Kidney epithelial cell (primary cell): ENCODE measurements at places on chromosomes 13 and 19. TPM values are rescaled to one million over a fixed set of nuclear protein-coding genes. Genes with fewer than 3 reads are reported as not detected.

DNA sequence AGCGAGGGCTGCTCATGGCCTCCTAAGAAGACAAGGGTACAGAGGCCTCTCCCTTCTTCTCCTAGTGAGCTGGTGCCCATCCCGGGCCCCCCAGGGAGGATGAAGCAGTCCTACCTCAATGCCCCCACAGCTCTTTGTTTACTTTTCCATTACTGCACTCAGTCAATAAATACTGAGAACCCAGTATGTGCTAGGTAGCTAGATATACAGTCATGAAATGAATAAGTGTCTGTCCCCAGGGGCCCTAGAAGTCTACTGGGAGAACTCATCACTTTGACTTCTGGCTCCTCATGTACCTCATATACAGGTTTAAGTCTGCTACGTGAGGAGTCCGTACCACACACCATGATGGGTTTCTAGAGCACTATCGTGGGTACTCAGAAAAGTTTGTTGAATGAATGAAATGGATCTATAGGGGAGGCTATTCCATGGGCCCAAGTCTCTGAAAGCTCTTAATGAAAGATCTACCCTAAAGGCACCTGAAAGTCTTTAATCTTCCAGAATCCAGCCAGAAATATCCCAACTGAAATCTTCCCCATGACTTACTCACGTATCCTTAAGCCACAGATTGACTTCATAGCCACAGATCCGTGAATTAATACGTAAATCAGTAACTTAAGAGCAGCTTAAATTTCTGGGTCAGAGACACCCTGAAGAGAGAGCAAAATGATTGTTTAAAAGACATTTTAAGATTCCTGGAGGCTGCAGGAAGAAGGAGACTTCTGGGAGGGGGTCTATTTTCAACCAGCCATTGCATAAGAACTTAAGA is 51.6 kb upstream of the POMP start:
- peak; percentile 28 for DNase-seq

DNA sequence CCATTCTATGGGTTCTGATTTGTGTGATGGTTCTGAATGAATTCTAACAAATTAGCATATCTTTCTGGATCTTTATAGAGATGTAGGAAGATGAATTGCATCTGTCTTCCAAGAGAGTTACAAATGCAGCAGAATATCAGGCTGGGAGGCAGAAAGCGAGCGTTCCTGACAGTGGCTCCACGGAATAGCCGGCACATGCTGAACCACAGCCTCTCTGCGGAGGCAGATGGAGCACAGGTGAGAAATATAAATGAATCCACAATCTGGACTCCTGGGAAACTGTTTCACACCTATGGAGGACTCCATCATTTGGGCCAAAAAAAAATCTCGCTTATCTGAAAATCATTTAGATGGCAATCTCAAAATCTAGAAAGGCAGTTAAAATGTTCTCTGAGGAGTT is 34.5 kb upstream of the WASF3 start:
- no peak for DNase-seq

- no peak for DNase-seq
Measured at GRCh38 chr13:94178625-94179244, 300.7 kb downstream of the DCT start.

DNA sequence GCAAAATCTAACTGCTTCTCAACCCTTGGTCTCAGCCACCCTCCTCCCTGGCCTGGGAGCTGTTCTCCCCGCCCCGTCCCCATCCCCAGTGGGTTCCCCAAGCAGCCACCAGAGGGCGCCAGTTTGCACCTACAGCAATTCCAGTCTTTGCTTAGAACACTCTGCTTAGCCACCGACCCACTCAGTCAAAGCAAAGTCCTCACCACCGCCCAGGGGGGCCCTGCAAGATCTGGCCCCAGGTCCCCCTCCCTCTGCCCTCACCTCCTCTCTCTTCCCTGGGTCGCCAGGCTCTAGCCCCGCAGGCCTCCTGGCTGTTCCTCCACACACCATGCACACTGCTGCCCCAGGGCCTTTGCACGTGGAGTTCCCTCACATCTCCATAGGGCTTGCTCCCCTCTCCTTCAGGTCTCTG is 12.4 kb downstream of the TMEM143 start:
- DNase-seq: no peak

DNA sequence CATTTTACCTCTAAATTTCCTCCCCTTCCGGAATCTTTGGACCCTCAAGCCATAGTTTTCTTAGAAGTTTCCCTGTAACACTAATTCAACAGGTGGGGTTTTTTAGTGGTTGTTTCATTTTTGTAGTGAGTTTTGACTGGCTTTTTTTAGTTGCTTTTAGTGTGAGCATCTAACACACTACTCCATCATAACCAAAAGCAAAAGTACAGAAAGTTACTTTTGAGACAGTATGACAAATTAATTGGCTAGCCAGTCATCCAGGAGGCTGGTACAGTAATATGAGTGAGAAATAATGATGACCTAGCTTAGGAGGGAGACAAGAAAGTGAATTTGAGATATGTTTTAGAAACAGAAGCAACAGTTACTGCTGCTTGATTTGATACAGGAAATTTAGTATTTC is 71.5 kb downstream of the DNAJC15 start:
- no peak for DNase-seq

DNA sequence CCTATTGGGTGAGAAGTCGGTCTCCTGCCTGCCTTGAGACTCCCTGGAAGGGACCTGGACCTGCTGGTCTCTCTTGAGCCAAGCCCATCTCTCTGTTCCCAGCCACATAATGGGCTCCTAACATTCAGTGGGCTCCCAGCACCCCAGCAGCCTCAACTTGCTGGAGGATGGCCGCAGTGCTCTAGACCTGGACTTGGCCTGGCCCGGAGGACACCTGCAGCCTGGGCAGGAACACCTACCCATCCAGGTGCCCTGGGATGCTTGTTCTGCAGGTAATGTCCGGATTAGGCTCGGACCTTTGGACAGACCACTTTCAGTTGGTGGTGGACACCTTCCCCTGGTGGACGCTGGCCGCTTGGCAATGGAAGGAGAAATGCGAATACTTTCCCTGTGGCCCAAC is 214.6 kb downstream of the URI1 start:
- DNase-seq: no peak

- no peak for DNase-seq
Measured at GRCh38 chr13:99693852-99694611, 192.8 kb downstream of the TM9SF2 start.

- no peak for DNase-seq
Measured at GRCh38 chr13:67410645-67411044, 180.5 kb upstream of the PCDH9 start.

The C19orf38 gene
- 0.33 and 0.55 TPM in 2 replicates for total RNA-seq

The TEKTIP1 gene
- total RNA-seq: not detected in 2 replicates

The LILRB5 gene
- total RNA-seq: 0.04 TPM in 1 of 2 replicates, not detected in the other

The PBX4 gene
- 0.41 and 1.7 TPM in 2 replicates for total RNA-seq

The ACTMAP gene
- total RNA-seq: 7.2 and 8.8 TPM in 2 replicates

The CGB8 gene
- 3.3 and 7.4 TPM in 2 replicates for total RNA-seq

The SPRYD7 gene
- 4.4 and 6.0 TPM in 2 replicates for total RNA-seq
